ENCODE measurements at places on chromosomes 2 and 18.
A peak's percentile ranks its signal among the peaks of the same experiment; 100 is the strongest.

- DNase-seq, result peak; percentile 86
Measured at GRCh38 chr2:239201531-239201876, 199.3 kb downstream of the HDAC4 start.

GRCh38 chr18:75255094-75255493 is 44.5 kb downstream of the TSHZ1 start:
- DNase-seq, result no peak

GRCh38 chr2:9952286-9952737 is 819 bp downstream of the GRHL1 start:
- DNase-seq, result peak; percentile 25

- DNase-seq, result no peak
Measured at GRCh38 chr2:140085674-140086073, 1305.5 kb upstream of the NXPH2 start.

DNA sequence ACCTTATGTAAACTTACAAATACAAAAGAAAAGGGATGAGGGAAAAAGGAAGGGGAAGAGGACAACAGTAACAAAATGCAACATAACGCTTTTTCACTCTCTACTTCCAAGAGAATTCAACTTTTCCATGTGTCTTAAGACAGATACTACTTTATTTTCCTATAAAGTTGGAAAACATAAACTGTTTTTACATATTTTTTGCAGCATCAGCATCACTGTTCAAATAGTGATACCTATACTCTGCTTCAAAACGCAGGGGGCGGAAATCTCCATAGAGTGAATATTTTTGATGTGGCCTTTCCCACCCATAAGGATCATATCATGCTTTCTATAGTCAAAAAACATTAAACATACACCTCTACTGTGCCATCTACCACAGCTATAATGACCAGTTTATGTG is 77.5 kb downstream of the BAZ2B start:
- DNase-seq, result no peak

GRCh38 chr2:105487142-105488069 is 88.6 kb upstream of the FHL2 start:
- no peak for DNase-seq

DNA sequence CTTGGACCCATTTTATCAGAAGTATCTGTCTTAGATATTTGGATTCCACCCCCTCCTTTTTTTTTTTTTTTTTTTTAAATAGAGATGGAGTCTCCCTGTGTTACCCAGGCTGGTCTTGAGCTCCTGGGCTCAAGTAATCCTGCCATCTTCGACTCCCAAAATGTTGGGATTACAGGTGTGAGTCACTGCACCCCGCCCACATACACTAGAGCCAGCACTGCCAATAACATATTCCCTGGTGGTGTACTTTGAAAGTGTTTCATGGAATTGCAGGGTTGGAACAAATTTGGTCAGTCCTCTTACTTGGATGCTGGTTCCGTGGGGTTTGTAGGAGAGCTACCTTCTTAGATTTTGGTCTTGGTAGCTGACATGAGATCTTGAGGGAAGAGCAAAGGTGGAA is 15.0 kb downstream of the PDCL3 start:
- DNase-seq, result no peak

- DNase-seq, result peak; percentile 90
Measured at GRCh38 chr2:99559075-99559662, 69.4 kb upstream of the REV1 start.

DNA sequence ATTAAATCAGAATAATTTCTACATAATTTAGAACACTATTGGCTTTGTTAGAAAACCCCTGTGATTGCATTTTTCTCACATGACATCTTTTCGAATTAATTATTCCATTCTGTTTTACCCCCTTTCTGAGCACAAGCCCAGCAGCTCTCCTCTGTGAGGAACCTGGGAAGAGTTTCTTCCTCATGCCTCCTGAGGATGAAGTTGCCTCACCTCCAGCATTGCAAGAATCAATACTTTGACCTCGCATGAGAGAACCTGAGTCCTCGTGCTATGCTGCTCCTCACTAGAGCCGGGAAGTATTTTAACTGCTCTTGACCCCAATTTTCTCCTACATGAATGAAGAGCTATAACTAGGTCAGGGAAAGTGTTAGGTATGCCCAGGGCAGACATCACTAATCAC is 77.1 kb upstream of the RAPH1 start:
- no peak for DNase-seq

DNA sequence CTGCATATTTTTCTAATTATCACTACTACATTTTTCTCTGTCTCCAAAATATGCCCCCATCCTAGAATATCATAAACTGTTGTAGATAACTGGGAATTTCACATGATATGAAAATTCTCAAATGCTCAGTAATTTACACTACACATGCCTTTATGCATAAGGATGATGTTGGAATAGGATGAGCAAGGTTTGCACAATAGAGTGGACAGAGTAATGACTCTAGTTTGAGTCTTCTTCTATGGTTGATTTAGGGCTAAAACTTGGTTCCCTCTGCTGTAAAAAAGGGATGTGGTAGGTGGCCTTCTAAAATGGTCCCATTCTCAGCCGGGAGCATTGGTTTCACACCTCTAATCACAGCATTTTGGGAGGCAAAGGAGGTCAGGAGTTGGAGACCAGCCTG is 129.9 kb downstream of the BCL11A start:
- no peak for DNase-seq

- no peak for DNase-seq
Measured at GRCh38 chr2:195570329-195570728, 86.7 kb upstream of the SLC39A10 start.

DNA sequence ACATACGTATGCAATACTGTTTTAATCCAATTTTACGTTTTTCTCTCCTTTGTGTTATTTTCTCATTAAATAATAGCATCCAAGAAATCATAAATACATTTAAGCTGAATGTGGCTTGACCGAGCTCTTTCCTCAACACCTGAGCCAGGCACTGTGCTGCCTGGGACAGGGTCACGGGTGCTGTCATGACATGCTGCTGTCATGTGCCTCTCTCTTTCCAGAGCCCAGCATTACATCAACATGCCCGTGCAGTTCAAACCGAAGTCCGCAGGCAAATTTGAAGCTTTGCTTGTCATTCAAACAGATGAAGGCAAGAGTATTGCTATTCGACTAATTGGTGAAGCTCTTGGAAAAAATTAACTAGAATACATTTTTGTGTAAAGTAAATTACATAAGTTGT is 94.1 kb upstream of the LDLRAD4 start:
- DNase-seq, result no peak

DNA sequence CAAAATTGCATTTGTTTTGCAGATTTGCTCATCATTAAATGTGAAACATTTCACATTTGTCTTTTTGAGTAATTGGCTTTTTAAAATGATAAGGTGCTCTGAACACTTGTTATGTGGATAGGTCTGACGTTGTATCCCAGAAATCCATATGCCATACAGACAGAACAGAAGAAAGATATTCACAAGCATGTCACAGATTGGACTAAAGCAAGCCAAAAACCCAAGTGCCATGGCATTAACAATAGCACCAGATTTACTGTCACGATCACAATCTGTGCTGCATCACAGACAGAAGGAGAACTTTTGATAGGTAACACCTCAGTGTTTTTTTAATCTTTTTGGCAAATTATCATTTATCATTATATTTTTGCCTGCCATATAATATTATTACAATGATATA is 272.6 kb downstream of the ARHGAP15 start:
- no peak for DNase-seq
